ENCODE measurements at places on chromosomes 1 and 21.

- DNase-seq = no peak
Observed at GRCh38 chr1:156135930-156136871, 17.2 kb upstream of the SEMA4A start.

DNA sequence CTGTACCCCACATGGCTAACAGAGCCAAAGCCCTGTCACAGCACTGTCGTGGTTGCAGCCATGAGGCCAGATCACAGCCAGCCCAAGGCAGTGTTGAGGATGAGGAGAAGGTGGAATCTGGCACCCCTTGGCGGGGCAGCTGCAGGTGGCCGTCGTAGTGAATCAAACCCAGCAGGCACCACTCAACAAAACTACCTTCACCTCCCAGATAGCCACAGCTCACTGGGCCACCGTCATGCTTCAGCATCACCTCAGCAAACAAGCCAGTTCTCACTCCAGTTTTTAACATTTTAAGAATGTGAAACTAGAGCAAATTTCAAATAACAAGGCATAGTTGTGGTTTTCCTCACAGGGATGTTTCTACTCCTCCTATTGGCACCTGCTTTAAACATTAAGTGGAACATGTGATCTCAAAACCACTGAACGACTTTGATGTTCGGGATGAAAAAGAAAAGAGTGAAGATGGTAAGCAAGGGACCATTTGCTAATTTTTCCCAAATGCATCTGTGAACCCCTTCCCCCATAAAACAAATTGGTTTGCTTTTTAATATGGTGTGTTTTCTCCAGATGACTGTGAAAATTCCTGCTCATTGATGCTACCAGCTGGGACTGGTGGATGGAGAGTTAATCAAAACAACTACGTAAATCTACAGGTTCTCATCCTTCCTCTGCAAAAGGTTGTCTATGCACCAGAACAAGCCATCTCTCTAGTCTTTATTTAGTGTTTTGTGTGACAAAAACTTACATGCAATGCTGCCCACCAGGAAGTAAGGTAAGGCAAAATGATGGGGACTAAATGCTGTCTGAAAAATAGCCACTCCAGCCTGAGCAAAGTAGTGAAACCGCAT, 45.5 kb downstream of the TOR1AIP2 start:
- DNase-seq = no peak

- no peak for DNase-seq
Observed at GRCh38 chr21:36553406-36553805, 73.5 kb upstream of the CLDN14 start.

DNA sequence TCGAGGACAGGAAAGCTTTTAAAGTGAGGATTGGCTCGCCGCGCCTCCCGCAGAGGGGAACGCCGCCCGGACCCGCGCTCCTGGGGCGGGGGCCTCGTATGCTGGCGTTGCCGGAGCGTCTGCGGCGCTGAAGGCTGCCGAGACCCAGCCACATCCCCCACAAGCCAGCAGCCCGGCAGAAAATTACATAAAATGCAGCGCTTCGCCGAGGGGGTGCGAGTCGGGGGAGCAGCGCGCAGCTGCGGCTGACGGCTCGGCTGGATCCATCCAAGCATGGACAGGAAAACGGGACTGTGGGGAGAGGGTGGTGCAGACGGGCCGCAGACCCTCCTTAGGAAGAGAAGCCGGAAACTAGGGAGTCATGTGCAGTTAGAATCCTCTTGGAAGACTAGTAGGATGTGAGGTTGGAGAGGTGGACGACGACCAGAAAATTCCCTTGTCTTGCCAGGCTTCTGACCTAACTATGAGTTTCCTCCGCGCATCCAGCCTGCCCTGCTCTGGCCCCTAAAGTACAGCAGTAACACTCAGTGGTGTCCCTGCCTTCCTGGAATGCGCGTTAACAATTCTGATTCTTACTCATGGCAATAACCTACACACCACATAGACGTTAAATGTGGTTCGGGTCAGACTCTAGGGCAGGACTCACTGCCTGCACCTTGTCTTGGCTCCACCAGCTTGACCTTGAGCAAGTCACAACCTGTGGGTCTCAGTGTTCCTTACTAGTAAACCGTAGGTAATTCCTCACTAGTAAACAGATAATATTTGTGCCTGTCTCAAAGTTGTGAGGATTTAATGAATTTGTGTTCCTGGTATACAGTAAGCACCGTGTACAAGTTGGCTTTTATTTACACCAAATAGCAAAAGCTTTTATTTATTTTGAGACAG, 953 bp upstream of the BRWD1 start:
- DNase-seq = no peak

DNA sequence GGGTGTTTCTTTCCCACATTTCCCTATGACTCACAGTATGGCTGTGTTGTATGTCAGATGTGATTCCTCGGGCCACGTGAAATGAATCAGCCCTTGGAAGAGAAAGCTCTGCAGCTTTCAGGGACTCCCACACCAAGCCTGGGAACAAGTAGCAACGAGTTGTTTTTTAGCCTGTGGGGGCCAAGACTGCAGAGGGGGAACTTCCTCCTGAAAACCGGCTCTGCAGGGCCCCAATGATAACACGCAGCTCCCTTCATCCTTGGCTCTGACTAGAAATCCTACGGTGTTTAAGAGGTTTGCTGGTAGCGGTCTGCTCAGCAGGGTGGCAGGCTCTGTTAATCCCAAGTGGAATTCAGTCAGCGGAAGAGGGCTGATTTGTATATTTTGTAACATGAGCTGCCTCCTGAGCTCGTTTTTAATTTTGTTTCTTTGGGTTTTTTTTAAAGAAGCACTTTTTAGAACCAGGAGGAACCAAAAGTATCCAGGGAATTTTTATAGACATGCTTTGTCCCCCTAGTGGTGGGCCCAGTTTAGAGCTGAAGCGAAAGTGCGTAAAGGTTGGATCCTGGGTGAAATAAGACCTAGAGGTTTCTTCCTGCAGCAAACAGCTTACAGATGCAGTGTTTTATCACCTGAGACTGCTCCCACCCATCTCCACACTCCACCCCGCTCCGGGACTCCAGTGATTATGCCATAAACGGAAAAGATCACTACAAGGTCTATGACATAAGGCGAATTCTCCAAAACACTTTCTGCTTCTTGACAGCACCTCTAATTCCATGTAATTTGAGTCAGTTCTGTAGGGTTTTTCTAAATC, 48.8 kb downstream of the LAMC2 start:
- DNase-seq = no peak

GRCh38 chr21:31945141-31945540, 72.3 kb downstream of the HUNK start:
- DNase-seq = no peak

- DNase-seq = no peak
Observed at GRCh38 chr1:87760155-87760554, 431.5 kb downstream of the LMO4 start.

GRCh38 chr1:198330982-198331615, 174.3 kb downstream of the NEK7 start:
- no peak for DNase-seq

GRCh38 chr1:55143684-55144083, 71.5 kb downstream of the USP24 start:
- DNase-seq = no peak

DNA sequence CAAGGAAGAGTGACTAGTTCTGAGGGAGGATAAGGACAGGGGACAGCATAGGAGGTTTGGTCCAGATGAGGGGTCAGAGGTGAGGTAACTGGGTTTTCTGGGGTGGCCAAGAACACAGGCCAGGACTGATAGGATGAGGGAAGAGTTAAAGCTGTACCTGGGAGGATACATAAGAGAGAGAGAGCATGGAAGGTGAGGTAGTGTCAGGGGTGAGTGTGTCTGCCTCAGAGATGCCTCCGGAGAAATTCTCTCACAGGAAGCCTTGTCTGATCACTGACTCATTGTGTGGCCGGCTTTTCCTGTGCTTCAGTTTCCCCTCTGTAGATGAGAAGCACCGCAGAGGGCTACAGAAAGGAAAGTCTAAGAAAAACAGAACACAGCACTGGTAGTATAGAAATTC, 40.2 kb downstream of the FASLG start:
- DNase-seq = peak; percentile 67

DNA sequence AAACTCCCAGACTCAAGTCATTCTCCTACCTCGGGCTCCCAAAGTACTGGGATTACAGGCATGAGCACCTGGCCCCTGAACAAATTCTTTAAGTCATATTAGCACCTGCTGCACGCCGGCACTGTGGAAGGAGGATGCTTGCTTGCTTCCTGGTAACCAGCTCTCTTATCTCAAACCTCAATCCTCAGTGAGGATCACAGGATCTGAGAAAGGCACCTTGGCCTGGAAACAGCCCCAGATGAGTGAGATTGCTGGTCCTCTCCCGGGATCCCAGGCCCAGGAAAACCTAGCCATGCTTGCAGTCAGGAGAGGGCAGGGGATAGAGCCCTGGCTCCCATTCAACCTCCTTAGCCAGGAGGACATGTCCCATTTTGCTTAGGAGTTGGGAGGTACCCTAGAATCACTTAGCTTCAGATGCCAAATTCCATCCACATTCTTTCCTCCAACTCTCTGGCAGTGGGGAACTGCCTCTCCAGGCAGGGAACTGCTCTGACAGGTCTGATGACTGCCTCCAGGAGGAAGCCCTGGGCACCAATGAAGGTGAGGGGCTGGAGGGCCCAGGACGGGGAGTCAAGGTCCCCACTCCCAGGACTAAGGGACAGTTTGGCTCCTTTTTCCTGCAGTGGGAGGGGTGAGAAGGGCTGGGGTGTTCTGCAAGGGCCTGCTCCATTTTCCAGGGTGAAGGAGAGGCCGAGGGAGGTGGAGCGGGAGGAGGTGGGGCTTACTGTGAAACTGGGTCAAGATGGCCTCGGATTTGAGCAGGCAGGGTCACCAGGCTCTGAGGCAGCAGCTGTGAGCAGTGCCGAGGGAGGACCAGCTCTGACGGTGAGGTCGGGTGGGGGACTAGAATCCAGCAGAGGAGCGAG, 9.5 kb downstream of the GPR37L1 start:
- no peak for DNase-seq

DNA sequence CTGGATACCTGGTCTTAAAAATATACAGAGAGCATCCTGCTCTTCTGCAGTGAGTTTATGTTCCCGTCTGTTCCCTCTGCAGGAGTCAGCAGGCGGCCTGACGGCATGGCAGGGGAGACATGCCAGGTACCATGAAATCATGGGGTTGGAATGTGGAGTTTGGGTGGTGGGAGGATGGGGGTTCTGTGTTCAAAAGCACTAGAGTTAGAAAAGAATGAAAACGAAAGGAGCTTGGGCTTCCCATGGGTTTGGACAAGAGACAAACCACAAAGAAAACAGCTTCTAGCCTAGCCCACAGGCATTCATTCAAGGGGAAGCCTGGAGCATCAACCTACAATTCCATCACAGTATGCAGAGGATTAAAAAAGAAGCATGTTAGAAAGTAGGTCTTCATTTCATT, 59.9 kb downstream of the WARS2 start:
- no peak for DNase-seq

- DNase-seq = no peak
Observed at GRCh38 chr1:85344256-85344694, 67.8 kb upstream of the BCL10 start.

DNA sequence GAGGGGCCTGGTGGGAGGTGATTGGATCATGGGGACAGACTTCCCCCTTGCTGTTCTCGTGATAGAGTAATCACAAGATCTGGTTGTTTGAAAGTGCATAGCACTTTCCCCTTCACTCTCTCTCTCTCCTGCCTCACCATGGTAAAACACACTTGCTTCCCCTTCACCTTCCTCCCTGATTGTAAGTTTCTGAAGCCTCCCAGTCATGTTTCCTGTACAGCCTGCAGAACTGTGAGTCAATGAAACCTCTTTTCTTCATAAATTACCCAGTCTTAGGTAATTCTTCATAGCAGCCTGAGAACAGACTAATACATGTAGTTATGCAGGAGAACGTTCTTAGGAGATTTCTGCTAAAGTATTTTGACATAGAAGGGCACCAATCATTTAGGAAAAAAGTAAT, 59.9 kb upstream of the FBXO28 start:
- DNase-seq = no peak

- DNase-seq = no peak
Observed at GRCh38 chr1:36349241-36349671, 25.8 kb upstream of the EVA1B start.

DNA sequence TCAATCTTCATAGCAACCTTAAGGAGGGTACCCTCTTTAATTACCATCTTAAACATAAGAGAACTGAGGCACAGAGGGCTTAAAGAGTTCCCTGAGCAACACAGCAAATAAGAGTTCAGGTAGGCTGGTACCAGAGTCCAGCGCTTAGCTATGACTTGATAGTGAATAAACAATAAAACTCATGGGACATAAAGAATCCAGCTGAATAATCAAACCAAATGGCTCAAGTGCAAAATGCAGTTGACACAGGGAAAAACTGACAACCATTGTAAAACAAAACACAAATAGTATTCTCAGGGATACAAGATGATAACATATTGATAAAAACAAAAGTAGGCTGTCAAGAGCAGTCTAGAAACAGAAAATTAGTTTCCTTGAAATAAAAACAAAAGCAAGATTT, 176.9 kb upstream of the HMGB4 start:
- no peak for DNase-seq

DNA sequence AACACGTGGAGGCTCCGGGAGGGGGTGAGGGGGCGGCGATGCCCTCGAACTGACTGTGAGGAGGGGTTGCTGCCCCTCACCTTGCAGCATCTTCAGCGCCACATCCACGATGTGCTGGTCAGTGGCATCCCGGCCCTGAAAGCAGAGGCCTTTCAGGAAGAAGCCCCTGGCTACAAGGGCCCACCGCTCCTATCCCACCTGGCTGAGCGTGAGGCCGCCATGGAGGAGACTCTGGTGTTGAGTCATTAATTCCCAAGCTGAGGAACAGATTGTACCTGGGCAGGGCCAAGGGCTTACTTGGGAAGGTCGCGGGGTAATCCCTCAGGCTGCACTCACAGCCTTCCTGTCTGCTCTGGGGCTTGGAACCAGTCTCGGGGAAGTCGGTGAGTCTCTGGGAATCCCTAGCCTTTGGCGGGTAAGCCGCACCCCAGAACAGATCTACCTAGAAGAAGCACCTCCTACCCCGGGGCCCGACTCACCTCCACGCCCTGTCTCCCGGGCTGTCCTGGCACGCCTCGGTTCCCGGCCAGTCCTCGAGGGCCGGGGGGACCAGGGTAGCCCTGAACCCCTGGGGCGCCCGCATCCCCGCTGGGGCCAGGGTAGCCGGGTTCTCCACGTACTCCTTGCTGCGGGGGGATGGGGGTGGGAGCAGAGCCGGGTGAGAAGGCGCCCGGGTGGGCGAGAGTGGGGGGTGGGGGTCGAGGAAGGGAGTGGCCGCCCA, 13.9 kb downstream of the COL9A2 start:
- DNase-seq = no peak

- DNase-seq = no peak
Observed at GRCh38 chr1:200873671-200874397, 1.1 kb downstream of the GPR25 start.

- no peak for DNase-seq
Observed at GRCh38 chr21:45972716-45973474, 8.7 kb upstream of the COL6A1 start.

GRCh38 chr1:79969886-79970285, 963.4 kb upstream of the ADGRL4 start:
- no peak for DNase-seq

GRCh38 chr1:166902279-166902678, 26.2 kb upstream of the TADA1 start:
- no peak for DNase-seq

DNA sequence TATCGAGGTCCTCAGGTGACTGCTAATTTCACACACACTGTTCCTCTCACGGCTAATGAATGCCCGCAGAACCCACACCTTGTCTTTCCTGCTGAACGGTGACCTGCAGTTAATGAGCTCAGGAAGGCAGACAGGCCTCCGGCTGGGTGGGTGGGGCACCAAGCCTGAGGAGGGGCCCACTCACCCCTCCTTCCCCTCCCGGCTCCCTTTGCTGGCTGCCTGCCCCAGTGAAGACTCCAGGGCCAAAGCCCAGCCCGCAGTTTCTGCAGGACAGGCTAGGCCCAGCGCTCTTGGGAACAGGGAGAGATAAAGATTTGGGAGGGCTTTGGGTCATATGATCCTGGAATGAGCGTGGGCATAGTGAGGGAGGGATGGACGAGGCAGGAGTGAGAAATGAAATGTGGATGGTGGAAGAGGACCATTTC, 26.4 kb downstream of the FOXO6 start:
- DNase-seq = no peak
